ENCODE measurements at places on chromosomes 1 and 21.

- DNase-seq, result no peak
Observed at GRCh38 chr1:78304761-78305160, 186.0 kb upstream of the PTGFR start.

- DNase-seq, result no peak
Observed at GRCh38 chr1:220966881-220967611, 87.8 kb downstream of the HLX start.

GRCh38 chr1:28176492-28177470 lies at the start of gene PTAFR:
Gene PTAFR, minus strand, starts transcription at chr1:28176690. Its CDS starts 25,669 bp downstream, at chr1:28151021.
- no peak for DNase-seq

GRCh38 chr21:34602061-34602460 lies 12.9 kb downstream of the RCAN1 start:
- no peak for DNase-seq

- DNase-seq, result no peak
Observed at GRCh38 chr1:226485192-226485591, 63.4 kb upstream of the STUM start.

GRCh38 chr1:188778578-188778977 lies 1699.1 kb downstream of the BRINP3 start:
- DNase-seq, result no peak

GRCh38 chr1:27292106-27292505 lies 29.9 kb upstream of the TMEM222 start:
- DNase-seq, result no peak

DNA sequence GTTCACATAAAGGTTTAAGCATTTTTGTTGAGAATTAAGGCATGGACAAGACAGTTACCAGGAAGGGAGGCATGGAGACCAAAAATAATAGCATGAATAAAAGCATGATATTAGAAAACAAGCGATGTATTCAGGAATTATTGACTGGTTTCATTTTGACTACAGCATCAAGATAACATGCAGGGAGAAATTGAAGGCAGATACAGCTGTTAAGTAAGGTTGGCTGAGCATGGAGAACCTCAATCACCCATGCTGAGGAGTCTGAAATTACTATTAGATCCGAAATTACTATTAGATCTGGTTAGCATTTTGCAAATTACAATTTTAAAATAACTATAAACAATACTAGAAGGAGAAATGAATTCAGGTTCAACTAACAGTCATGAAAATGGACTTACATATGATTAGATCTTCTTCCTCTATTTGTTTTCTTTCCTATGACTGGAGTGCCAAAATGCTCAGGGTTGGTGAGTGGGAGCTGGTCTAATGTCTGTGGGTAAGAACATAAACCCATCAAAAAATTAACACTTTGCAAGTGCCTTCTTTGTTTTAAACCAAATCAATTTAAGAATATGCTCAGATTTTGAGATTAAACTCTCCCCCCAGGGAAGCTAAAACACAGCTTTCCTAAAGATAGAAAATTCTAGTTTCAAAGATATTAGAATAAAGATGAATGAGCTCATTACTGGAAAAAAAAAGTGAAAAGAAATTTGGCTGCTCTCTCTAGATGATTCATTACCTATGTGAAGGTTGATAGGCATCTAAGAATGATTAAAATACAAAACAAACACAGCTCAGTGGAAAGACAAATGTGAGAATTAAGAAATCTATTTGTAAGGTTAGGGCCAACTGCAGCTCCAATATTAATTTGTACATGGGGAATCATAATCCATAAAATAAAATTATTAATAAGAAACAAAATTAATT lies 81.7 kb downstream of the ARID4B start:
- DNase-seq, result no peak

GRCh38 chr1:31701091-31701736 lies 2.6 kb downstream of the COL16A1 start:
- peak; percentile 50 for DNase-seq

DNA sequence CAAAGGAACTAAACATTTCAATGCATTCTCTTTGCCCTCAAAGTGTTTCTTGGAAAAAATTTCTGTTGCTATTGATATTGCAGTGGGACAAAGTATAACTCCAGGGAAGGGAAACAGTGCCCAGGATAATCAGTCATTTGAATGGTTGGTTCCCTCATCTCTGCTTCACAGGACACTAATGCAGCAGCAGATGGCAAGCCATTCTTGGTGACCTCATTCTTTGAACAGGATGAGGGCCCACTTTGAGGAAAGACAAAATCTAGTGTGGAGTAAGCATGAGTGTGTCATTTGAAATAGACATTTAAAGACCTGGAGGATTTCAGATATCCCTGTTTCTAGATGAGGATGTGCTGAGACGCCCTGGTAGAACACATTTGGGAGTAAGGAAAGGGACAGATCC lies 32.3 kb downstream of the CHRM3 start:
- DNase-seq, result no peak

GRCh38 chr1:206114692-206115640 lies 2.2 kb downstream of the AVPR1B start:
- no peak for DNase-seq

- no peak for DNase-seq
Observed at GRCh38 chr1:60031146-60031545, 42.4 kb downstream of the C1orf87 start.

GRCh38 chr1:87329051-87329525 lies 408 bp downstream of the LMO4 start:
- peak; percentile 50 for DNase-seq

GRCh38 chr21:29300807-29301138 lies 2.1 kb downstream of the BACH1 start:
- no peak for DNase-seq

DNA sequence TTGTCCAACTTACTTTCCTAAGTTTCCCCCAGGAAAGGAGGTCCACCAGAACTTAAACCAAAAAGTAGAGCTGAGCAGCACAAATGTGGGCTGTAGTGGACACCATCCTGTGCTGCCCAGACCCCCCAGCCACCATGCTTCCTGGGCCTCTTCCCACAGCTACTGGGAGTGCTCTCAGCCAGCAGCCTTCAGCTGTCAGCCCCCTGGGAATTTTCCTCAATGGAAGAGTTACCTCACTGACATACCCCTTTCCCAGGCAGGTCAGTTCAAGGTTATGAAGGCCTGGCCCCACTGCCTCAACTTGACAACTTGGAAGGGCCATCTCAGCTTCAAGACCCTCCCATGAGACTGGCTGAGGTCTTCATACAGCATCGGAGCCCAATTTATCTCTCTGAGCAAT lies 47.7 kb downstream of the CDCP2 start:
- DNase-seq, result no peak

- DNase-seq, result no peak
Observed at GRCh38 chr1:158732524-158732923, 12.0 kb upstream of the OR6K3 start.

- DNase-seq, result no peak
Observed at GRCh38 chr1:197825541-197825940, 50.3 kb upstream of the DENND1B start.

DNA sequence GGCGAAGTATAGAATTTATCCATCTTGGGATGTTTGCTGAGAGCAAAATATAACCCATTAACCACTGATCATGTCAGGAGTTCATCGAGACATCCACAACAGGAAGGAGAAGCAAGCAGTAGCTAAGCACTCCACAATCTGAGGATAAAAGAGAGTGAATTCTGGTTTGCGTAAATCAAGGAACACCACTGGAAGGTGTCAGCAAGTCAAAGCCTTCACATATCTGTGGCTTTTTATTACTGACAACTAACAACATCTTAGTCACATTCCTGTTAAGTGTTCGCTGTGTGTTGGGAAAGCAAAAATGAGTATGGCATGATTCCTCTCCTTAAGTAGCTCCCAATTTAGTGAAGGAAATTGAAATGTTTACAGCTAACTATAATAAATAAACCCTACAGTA lies 44.5 kb upstream of the DARS2 start:
- no peak for DNase-seq

DNA sequence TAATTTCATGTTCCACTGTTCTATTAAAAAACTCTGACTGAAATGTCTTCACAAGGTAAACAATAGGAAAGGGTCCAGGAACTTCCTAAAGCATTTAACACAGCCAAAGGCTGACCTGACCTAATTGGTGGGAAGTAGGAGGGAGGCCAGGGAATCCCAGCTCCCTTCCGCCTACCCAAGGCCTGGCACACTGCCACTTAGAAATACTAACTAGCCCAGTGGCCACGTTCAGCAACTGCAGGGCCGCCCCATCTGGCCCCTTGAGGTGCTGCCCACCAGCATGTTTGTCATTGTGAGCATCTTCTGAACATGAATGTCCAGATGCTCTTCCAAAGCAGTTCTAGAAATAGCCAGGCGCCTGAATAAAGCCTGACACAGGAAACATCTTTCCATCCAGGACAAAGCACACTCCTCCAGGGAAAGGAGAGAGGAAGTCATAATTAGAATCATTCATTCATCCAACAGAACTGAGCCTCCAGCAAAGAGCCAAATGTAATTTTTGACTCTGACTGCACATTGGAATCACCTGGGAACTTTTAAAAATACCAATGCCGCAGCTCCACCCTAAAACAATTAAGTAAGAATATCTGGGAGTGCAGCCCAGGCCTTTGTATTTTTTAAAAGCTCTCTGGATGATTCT lies 44.6 kb upstream of the BCL9 start:
- no peak for DNase-seq

DNA sequence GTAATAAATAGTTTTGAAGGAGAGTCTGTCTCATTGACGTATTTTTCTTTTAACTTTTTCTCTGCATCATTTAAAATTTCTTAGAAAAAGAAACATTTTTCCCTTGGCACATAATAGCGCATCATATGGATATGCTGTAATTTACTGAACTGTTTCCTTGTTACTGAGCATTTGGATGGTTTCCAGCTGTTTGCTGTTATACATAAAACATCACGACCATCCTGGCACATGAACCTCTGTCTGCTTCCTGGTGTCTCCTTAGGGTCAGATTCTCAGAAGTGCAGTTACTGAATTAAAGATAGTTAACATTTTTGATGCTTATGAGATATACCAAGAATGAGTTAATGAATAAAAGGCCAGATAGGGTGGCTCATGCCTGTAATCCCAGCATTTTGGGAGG lies 67.2 kb downstream of the BACE2 start:
- no peak for DNase-seq

GRCh38 chr1:232769733-232770132 lies 35.5 kb upstream of the MAP10 start:
- DNase-seq, result no peak

DNA sequence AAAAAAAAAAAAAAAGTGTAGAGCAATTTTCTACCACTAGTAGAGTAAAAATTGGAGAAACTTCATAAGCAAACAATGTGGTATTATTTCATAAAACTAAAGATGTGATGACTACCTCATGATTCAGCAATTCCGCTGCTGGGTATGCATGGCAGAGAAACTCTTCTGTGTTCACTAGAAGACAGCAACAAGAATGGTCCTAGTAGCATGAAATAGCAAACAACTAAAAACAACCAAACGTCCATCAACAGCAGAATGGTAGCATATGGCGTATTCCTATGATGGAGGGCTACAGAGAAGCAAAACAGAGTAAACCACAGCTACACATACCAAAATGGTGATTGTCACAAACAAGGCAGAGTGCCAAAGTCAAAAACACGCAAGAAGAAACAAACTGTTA lies 18.9 kb downstream of the HTR1D start:
- DNase-seq, result no peak

DNA sequence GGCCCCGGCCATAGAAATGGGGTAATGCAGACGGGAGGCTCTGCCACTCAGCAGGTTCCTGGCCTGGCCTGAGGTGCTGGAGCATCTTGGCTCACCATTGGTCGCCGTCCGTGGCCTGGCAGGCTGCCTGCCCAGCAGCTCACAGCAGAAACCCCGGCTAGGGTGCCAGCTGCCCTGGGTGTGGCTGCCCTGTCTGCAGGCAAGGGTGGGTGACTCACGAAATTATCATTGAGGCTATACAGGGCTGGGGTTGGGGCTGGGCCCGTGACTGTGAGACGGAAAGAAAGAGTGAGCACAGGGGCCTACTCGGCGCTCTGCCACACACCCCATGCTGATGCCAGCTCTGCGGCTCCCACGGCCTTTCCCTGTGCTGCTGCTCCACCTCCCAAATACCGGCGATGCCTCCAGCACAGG lies 8.0 kb upstream of the PKP1 start:
- DNase-seq, result no peak

GRCh38 chr21:35204850-35205541 lies 155.9 kb upstream of the RUNX1 start:
- DNase-seq, result no peak

GRCh38 chr1:86052948-86053698 lies 103.4 kb downstream of the COL24A1 start:
- DNase-seq, result no peak

DNA sequence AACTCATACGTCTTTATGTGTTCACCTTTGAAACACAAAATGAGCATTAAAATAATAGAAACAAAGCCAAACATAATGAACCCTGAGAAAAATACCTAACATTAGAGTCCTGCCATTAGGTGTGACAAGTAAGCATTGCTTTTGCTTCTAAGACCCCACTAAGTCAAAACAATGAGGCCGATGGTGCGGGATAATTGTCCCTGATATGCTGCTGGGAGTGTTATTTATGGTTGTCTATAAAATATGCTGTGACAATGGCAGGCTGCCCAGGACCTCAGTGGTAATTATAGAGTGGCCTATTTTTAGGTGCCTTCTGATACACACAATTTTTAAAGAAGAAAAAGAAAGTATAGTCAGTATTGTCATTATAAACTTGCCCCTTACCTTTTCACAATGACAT lies 1423.1 kb downstream of the AMY1C start:
- no peak for DNase-seq

DNA sequence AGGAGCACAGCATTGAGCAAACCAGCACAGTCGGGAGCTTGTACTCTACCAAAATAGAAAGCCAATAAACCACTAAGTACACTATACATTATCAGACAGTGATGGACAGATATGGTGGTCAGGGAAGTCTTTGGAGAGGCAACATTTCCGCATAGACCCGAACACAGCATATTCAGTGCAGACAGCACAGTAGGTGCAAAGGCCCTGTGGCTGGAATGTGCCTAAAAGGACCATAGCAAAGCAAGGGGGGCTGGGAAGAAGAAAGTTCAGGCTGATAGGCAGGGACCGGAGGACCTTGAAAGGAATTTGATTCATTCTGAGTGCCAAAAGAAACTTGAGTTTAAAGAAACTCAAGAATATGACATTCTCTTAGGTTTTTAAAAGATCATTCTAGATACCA lies 92.0 kb upstream of the GALNT2 start:
- DNase-seq, result no peak

- DNase-seq, result no peak
Observed at GRCh38 chr1:61875198-61875597, 132.9 kb downstream of the PATJ start.

GRCh38 chr1:149995927-149996326 lies 14.6 kb downstream of the OTUD7B start:
- no peak for DNase-seq

GRCh38 chr1:54813485-54814125 lies 12.5 kb upstream of the TTC22 start:
- no peak for DNase-seq

DNA sequence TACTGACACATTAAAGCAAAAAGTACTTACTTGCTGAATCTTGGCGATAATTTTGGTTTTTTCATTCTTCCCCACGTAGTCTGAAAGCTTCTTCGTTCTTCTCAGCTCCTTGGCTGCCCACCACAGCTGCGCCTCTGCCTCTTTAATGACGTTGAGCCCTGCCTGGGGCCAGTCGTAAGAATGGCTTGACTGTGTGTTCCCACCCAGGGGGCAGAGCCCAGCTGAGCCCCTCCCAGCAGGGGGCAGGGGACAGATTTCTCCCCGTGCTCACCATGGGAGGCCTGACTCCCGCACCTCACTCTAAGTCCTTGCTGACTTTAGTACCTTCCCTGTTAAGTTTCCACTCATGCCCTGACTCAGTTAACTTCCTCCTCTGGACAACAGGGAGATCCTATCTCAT lies 9.0 kb downstream of the CFAP298 start:
- DNase-seq, result no peak

GRCh38 chr1:115783311-115783710 lies 14.8 kb upstream of the CASQ2 start:
- DNase-seq, result no peak

All from activated CD8-positive, alpha-beta memory T cell treated with anti-CD3 and anti-CD28 coated beads, Interleukin-2, amount 50 U/mL, for 4 hours (primary cell).